ENCODE measurements at places on chromosomes 2 and 18.

GRCh38 chr2:188795762-188796161, 178.4 kb upstream of the COL3A1 start:
- no peak for DNase-seq

- peak; percentile 61 for DNase-seq
These were observed 114.7 kb downstream of the DNAH6 start for GRCh38 chr2:84631047-84631446.

GRCh38 chr2:38722271-38723061, 28.7 kb downstream of the SRSF7 start:
- DNase-seq = no peak

GRCh38 chr2:186691900-186692299, 2.0 kb upstream of the FAM171B start:
- DNase-seq = no peak

GRCh38 chr2:231632559-231633142, 40.0 kb downstream of the TEX44 start:
- no peak for DNase-seq

DNA sequence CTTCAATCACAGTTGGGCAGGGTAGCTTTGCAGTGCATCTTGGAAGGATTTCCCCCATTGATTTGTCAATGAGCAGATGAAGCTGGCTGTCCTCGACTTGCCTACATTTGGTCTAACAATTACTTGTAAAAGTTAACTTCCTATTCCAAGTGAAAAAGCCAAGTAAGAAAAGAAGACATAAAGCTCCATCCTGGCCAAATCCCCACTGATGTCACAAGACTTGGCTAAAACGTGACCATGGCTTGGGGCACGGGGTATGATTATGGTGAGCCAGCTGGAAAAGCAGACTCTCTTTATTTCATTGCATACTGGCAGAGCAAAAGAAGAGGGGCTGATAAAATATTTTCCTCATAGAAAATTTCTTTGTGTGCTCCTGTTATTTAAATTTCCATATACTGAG, 25.4 kb upstream of the PID1 start:
- DNase-seq = no peak

DNA sequence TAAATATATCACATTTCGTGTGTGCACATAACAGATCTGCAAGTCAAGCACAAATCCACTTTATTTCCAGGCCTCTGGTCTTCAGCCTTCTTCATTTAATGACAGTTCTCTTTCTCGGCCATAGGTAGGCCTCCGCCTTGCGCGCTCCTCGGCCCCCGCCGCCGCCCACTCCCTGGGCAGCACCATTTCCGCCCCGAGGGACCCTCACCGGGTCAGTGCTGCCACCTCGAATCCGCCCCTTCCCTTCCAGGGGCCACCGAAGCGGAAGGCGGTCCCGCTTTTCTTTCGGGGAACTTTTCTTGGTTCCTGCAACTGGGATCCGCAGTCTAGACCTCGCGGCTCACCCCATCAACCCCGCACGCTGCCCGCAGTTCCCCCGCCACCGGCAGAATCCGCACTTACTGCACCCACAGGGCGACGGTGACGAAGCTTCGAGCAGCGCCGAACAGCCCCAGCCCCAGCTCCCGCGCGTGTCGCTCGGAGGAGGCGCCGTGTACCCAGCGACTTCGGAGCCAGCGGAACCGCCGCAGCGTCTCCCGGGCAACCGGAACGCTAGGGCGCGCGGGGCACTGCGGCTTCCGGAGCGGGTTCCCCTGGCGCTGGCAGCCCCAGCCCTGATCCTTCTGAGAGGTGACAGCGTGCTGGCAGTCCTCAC, at the start of gene CDKL4:
CDKL4 (minus strand) TSS at position 502 of the 655 bp plus-strand sequence.
- peak; percentile 24 for DNase-seq

- no peak for DNase-seq
These were observed 115.0 kb downstream of the CELF4 start for GRCh38 chr18:37450434-37451132.

- no peak for DNase-seq
These were observed 9.8 kb downstream of the GEN1 start for GRCh38 chr2:17763641-17764333.

DNA sequence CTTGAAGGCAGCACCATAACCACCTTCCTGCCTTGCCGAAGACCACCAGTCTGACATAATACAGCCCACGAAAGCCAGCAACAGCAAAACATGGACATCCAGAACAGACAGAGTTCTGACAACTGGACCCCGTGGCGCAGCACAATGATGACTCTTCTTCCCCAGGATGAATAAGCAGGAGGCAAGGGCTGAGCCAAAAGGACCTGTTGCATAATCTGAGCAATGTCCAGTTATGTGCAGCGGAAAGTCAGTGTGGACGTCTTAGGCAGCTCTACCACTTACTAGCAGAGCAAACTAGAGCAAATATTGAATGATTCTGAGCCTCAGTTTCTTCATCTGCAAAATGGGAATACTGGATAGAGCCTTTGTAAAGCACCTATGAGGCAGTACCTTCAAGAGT, 225.1 kb downstream of the ZBTB7C start:
- DNase-seq = no peak

DNA sequence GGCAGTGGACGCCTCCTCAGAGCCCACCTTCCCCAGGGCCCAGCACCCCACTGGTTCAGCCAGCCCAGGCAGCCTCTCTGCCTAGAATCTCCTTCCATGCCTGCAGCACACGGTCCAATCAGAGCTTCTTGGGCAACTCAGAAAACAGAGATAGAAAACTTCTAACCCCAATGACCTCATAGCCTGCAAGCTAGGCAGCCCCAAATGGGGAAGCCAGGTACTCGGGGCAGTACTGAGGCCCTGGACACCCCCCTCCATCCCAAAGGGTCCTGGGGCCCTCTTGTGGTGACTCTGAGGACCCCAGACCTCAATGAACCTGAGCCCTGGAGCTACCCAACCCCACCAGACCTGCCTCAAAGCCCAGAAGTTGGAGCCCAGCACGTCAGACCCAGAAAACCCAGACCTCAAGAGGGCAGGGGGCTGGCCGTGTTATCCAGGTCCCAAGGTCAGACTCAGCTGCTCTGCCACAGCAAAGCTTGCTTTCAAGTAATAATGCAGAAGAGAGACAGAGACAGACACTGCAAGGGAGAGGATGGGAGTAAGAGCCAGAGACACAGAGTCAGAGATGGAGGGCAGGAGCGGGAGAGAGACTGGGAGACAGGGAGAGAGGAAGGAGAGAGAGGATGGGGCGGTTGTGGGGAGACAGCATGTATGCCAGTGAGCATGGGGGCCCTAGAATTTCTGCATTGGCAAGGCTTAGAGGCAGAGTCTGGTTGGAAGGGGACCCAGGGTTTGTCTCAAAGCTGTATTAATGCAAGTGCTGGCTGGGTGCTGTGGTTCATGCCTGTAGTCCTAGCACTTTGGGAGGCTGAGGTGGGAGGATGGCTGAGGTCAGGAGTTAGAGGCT, 28.2 kb downstream of the SERTAD2 start:
- no peak for DNase-seq

DNA sequence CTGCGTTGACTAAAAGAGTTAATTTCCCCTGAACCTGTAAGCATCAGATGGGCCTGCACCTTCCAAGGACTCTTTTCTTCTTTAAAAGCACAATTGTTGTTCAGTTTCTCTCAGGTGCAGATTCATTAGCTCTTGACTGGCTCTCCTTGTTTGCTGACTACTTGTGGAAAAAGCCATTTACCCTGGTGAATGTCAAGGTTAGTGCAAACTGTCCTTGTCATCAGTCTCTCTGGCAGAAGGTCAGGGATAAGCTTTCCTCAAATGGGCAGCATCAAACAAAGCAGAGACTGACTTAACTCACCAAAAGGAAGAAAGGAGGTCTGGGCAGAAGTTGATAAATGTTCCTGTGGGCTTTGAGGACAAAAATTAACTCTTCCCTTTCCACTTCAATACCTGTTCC, 922.7 kb downstream of the BCL11A start:
- no peak for DNase-seq

DNA sequence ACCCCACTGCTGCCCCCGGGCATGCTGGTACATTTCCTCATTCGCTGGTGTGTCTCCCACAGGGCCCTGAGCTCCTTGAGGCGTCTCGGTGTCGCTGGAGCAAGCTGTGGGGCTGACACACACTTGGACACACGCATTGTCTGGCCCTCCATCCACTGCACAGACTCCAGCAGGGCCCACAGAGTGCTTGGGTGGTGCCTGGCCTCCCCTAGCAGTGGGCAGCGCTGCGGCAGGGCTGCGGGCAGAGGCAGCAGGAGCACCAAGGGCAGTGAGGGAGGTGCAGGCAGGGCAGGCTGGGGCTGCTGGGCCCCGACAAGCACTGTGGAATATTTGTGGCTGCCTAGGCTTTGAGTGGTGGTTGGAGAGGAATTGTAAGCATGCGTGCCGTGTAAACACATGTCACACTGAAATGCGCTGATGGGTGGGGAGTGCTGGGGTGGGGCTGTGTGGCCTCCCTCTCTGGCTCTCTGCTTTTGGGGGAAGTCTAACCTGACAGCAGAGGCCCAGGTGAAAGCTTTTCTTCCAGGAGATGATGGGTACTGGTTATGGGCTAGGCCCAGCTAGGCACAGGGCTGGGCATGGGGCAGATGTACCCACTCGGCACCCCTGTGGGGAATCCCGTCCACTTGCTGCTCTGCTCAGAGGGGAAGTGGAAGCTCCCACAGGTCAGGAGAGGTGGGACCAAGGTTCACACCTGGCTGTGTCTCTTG, 55.5 kb upstream of the HS6ST1 start:
- DNase-seq = no peak

DNA sequence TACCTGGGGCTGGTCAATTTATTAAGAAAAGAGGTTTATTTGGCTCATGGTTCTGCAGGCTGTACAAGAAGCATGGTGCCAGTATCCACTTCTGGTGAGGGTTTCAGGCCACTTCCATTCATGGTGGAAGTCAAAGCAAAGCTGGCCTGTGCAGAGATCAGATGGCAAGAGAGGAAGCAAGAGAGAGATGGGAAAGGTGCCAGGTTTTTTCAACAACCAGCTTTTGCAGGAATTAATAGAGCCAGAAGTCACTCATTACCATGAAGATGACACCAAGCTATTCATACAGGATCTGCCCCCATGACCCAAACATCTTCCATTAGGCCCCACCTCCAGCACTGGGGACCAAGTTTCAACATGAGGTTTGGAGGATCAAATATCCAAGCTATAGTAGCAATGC, 56.8 kb upstream of the ST3GAL5 start:
- no peak for DNase-seq

DNA sequence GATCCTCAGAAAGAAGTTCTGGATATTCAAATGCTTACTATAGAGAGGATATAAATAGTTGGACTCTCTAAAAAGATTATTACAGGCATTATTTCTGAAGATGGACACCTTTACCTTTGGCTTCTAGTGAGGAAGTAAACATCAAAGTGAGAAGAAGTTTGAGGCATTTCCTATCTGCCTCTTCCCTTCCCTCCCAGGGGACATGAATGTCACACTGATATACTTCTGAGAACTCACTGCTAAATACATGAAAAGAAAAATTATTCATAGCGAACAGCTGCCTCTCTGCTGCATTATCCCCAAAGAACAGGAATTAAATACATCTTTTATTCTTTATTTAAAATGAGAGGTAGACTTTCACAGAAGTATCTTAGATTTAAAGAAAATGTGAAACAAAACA, 63.6 kb upstream of the PGAP1 start:
- no peak for DNase-seq

DNA sequence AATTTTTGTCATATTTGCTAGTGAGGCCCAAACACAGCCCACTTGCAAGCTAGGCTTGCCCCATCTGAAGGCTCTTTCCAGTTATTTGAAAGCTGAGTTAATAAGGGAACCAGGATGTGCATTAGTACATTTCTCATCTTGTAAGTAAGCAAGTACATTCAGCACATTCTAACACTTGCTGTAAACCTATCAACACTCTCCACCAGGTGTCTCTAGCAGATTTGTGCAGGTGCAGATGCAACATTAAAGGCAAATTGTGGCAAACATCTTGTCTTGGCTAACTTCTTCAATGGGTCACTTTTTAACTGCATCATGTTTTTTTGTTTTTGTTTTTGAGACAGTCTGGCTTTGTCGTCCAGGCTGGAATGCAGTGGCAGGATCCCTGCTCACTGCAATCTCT, 25.3 kb upstream of the MFSD6 start:
- peak; percentile 80 for DNase-seq

DNA sequence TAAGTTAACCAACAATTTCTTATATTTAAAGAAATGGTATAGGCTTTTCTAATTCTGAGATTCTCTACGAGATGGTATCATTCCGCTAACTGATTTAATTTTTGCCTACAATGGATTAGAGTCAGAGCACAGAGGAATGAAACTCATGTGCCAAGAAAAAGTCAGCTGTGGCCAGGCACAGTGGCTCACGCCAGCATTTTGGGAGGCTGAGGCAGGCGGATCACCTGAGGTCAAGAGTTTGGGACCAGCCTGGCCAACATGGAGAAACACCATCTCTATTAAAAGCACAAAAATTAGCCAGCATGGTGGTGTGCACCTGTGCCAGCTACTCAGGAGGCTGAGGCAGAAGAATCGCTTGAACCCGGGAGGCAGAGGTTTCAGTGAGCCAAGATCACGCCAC, 17.0 kb upstream of the TTN start:
- DNase-seq = no peak

DNA sequence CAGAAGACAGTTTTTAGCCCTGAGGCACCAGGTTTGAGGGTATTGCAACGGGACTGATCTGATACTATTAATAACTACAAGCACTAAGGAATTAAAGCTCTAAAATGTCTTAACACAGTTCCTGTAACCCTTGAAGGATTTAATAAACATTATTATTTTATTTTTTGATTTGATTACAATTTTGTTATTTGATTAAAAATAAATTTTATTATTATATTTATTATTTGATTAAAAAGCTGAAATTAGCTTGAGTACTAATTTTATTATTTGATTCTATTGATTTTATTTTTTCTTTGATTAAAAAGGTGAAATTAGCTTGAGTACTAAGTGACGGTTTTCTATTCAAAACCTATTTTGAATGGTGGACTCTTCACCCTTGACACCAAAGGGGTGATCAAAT, 307.3 kb downstream of the ZNF521 start:
- no peak for DNase-seq

- DNase-seq = no peak
These were observed 182.1 kb upstream of the SIX2 start for GRCh38 chr2:45191146-45191863.

GRCh38 chr2:202034249-202035088, 814 bp downstream of the FZD7 start:
- peak; percentile 24 for DNase-seq

DNA sequence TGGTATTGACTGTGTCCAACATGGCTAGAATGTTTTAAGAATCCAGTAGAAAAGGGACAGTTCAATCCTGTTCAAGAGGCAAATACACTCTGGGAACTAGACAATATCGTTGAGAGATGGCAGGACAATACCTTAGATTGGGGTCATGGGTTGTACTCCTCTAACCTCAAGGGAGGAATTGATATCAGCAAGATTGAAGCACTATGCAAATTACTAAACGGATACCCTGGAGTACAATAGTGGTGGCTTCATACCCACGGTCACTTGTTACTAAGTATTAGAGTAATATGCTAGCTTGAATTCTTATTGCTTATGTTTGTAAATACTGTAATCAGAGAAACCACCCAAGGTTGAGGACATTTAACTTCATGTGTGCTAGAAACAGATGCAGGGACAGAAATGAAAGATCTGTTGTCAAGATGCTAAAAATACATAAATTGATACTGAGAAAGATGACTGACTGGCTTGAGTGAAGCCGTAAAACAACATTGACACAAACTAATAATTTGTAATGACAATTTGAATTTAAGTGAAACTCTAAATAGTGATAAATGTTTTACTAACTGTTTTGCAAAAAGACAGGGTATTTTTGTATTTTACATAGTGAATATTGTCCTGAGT, 73.3 kb downstream of the KCNJ3 start:
- no peak for DNase-seq
